ENCODE measurements at places on chromosomes 1 and 21.

- no peak for DNase-seq
Measured at GRCh38 chr1:192477630-192478029, 97.9 kb upstream of the RGS1 start.

DNA sequence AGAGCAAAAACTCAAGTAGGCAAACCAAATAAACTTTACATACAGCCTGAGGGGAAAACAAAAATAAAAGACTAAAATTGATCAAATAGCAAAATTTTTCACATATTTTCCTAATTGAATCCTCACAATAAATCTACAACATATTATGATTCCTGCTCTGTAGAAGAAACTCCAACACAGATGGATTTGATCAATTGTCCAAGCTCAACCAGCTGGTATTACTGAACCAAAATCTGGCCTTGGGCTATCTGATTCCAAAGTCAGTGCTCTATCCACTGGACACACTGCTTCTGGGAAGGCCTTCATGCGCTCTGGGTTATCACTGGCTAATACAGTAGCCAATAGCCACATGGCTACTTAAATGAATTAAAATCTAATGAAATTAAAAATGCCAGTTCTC, 39.3 kb downstream of the PCNX2 start:
- DNase-seq = no peak

DNA sequence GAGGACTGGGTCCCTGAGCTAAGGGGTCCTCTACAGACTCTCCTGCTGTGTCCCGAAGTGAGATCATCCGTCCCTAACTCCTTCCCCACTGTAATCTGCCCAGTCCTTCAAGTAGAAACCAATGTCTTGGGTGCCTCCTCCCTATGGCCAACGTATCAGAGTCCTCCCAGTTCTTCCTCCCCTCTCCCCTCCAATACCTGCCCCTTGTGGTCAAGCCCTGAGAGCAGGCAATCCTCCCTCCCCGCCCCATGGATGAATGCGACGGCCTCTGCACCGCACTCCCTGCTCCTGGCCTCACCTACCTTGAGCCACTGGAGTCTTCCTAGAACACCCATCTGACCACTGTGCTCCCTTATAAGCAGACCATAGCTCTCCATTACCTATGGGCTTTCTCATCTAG, 31.1 kb downstream of the HTR6 start:
- no peak for DNase-seq

GRCh38 chr1:160081261-160081936, at the start of gene KCNJ9:
KCNJ9 (plus strand) TSS chr1:160081538; CDS start chr1:160084031, 2,493 bp downstream.
- DNase-seq = no peak

GRCh38 chr1:228226956-228227791, 19.3 kb downstream of the OBSCN start:
- no peak for DNase-seq

DNA sequence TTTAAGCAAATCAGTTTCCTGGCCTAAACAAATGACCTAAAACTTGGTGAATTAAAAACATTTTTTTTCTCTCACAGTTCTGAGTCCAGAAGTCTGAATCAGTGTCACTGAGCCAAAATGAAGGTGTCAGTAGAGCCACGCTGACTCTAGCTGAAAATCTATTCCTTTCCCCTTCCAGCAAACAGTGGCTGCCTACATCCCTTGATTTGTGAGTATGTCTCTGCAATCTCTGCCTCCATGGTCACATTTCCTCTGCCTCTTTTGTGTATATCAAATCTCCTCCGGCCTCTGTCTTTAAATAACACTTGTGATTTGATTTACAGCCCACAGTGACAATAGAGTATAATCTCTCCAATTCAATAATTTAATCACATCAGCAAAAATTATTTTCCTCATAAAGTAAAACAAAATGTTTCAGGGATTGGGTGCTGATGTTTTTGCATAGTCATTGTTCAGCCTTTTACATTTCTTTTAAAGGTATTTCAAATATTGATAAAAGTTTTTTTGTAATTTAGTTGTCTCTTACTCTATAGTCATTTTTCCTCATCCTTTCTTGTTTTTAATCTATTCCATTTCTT, 1715.4 kb downstream of the BRINP3 start:
- no peak for DNase-seq

- no peak for DNase-seq
Measured at GRCh38 chr1:112092656-112093371, 103.3 kb upstream of the KCND3 start.

DNA sequence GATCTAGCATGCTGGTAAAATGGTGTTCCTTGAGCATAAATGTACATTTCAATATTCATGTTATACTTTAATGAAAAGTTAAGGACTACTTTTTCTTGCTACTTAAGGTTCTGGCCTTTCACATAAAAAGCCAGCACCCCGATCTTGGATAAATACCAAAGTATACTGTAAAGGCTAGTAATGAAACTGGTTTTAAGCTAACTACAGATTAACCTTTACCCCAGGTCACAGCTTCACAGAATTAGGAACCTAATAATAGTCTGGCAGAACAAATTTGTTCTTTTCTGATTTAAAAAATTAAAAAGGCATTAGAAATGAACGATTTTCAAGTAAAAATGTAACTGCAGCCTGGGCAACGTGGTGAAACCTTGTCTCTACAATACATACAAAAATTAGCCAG, 23.5 kb downstream of the DIPK1A start:
- no peak for DNase-seq
